ENCODE measurements at places on chromosomes 7 and 10. TPM values are rescaled to one million over a fixed set of nuclear protein-coding genes. Genes with fewer than 3 reads are reported as not detected.

ADRA2A gene
- total RNA-seq, result 0.53 TPM

- H3K4me3 ChIP-seq, result no peak overlapping the region
- DNase-seq, result no peak
- H3K4me1 ChIP-seq, result 0 out of 2 replicates have a peak, but pooled peaks cover 4% of the 10 kb centered on the region
- H3K27ac ChIP-seq, result no peak overlapping the region
- H3K36me3 ChIP-seq, result no peaks in the 10 kb centered on the region
- H3K27me3 ChIP-seq, result no peaks in the 10 kb centered on the region
Observed at GRCh38 chr10:112701211-112701877, 248.7 kb upstream of the TCF7L2 start.

COL13A1 gene
- 74.8 TPM for total RNA-seq

UCN3 gene
- total RNA-seq, result not detected

- H3K27ac ChIP-seq, result no peak overlapping the region
- H3K36me3 ChIP-seq, result no peaks in the 10 kb centered on the region
- DNase-seq, result no peak
Observed at GRCh38 chr10:14697281-14697680, 77.4 kb downstream of the FAM107B start.

- no peak overlapping the region for H3K4me3 ChIP-seq
- no peak for DNase-seq
- no peak overlapping the region for H3K27ac ChIP-seq
- H3K36me3 ChIP-seq, result no peaks in the 10 kb centered on the region
Observed at GRCh38 chr7:26815426-26815825, 49.0 kb downstream of the SKAP2 start.

DNA sequence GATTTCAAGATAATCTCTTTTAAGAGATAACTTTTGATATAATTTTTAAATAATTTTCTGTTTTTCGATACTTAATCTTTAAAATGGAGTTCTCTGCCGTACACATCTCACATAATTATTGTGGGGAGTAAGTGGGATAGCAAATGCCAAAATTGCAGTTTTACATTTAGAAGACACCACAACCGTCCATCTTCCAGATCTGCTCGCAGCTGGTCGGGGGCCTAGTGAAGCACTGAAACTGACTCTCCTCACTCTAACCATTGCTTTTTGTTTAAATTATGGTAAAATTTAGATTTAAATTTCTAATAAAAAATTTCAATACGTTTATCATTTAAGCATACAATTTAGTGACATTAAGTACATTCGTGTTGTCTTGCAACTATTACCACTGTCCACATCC lies 94.2 kb downstream of the PRR15 start:
- H3K27me3 ChIP-seq, result no peaks in the 10 kb centered on the region
- no peak overlapping the region for H3K27ac ChIP-seq
- DNase-seq, result no peak
- H3K4me3 ChIP-seq, result no peak overlapping the region
- H3K36me3 ChIP-seq, result no peaks in the 10 kb centered on the region

DNA sequence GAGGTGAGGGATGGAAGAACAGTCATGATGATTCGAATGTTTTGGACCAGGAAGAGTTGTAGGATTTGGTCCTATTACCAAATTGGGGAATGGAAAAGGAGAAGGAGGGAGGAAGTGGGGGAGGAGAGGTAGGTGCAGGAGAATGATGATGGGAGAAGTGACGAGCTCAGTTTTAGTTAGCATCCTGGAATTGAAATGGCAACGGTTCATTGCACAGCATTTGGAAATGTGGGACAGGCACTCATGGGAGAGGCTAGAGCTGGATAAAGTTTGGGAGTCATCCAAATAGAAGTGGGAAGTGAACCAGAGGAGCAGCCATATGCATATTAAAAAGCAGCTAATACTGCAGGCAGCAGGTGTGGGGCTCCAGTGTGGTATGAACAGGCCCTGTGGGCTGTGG lies 253.6 kb downstream of the SORCS3 start:
- no peaks in the 10 kb centered on the region for H3K4me1 ChIP-seq
- H3K27me3 ChIP-seq, result no peaks in the 10 kb centered on the region
- no peak overlapping the region for H3K27ac ChIP-seq
- no peaks in the 10 kb centered on the region for H3K36me3 ChIP-seq
- H3K4me3 ChIP-seq, result no peak overlapping the region

PNLIP gene
- not detected for total RNA-seq

- no peak overlapping the region for H3K4me3 ChIP-seq
- no peaks in the 10 kb centered on the region for H3K4me1 ChIP-seq
- H3K27ac ChIP-seq, result no peak overlapping the region
- no peak for DNase-seq
- H3K36me3 ChIP-seq, result no peaks in the 10 kb centered on the region
Observed at GRCh38 chr10:44391981-44392380, 7.1 kb upstream of the CXCL12 start.

VGF gene
- total RNA-seq, result not detected

GRCh38 chr7:101927802-101928201 lies 110.4 kb downstream of the CUX1 start:
- no peak overlapping the region for H3K27ac ChIP-seq
- H3K27me3 ChIP-seq, result no peaks in the 10 kb centered on the region
- H3K36me3 ChIP-seq, result peaks cover 20% of the 10 kb centered on the region
- DNase-seq, result no peak
- no peak overlapping the region for H3K4me3 ChIP-seq

DNA sequence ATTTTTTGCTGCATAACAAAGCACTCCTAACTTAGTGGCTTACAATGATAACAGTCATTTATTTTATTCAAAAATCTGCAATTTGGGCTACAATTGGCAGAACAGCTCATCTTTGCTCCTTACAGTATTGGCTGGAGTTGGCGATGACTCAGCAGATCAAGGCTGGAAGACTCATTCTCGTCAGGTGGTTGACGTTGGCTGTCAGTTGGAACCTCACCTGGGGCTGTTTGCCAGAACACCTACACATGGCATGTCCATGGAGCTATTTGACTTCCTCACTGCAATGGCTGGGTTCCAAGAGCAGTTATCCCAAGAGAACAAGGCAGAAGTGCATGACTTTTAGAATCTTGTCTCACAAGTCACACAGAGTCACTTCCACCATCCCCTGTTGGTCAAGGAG lies 75.1 kb downstream of the NOD1 start:
- DNase-seq, result no peak
- H3K4me3 ChIP-seq, result no peak overlapping the region
- no peaks in the 10 kb centered on the region for H3K4me1 ChIP-seq
- H3K36me3 ChIP-seq, result no peaks in the 10 kb centered on the region
- no peak overlapping the region for H3K27ac ChIP-seq

DNA sequence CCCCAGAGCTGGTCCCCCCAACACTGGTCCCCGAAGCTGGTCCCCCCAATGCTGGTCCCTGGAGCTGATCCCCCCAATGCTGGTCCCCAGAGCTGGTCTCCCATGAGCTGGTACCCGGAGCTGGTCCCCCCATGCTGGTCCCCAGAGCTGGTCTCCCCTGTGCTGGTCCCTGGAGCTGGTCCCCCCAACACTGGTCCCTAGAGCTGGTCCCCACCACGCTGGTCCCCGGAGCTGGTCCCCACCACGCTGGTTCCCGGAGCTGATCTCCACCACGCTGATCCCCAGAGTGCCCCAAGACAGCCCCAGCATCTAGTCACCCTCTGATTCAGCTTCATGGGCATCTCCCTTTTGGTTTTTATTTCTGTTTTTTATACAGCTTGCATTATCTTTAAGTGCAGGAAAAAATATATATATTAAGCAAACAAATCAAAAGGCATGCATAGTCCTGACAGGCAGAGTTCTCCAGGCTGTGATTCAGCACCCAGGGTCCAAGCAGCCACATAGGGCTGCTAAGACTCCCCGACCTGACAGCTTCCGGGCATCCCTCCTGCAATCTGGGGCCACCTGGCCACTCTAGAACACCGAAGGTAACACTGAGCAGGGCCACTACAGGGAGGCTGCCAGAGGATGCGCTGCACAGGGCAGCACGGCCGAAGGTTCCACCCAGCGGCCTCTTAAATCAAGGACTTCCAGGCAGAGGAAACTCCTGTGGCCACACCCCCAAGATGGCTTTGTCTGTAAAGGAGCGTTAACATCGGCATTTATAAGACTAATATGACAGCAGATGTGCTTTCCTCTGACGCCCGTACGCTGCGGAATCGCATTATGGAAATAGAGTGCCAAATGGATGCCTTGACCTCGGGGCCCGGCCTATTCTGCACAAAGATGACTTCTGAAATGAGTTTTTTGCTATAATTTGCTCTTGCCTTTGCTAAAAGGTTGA lies 215.0 kb downstream of the PTPRN2 start:
- DNase-seq, result no peak
- H3K4me3 ChIP-seq, result no peak overlapping the region
- H3K27ac ChIP-seq, result no peak overlapping the region
- no peaks in the 10 kb centered on the region for H3K27me3 ChIP-seq
- H3K36me3 ChIP-seq, result no peaks in the 10 kb centered on the region

- peaks cover 55% of the 10 kb centered on the region for H3K27me3 ChIP-seq
- H3K27ac ChIP-seq, result no peak overlapping the region
- H3K4me1 ChIP-seq, result peaks cover 13% of the 10 kb centered on the region
- DNase-seq, result no peak
- no peaks in the 10 kb centered on the region for H3K36me3 ChIP-seq
- peak overlapping the region; percentile 8 for H3K4me3 ChIP-seq
Observed at GRCh38 chr7:124033095-124033806, 384 bp upstream of the TMEM229A start.

DNA sequence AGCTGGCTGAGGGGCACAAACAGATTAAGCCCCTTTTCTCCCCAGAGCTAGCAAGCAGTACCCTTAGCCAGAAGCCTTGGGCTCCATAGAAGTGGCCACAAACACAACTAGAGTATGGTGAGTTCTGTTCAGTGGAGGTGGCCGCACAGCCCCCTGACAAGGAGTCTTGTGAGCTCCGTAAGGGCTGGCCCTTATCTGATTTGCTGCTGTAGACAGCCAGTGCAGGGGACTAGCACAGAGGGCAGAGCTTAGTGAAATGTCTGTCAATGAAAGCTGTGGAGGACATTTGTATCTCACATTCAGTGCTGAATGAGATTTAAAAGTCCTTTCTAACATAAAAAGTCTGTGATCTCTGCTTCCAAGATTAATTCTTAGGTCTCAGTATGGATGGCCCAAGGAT lies 137.3 kb downstream of the AUTS2 start:
- H3K4me3 ChIP-seq, result no peak overlapping the region
- no peak overlapping the region for H3K27ac ChIP-seq
- H3K4me1 ChIP-seq, result no peaks in the 10 kb centered on the region
- no peaks in the 10 kb centered on the region for H3K36me3 ChIP-seq
- no peaks in the 10 kb centered on the region for H3K27me3 ChIP-seq

DNA sequence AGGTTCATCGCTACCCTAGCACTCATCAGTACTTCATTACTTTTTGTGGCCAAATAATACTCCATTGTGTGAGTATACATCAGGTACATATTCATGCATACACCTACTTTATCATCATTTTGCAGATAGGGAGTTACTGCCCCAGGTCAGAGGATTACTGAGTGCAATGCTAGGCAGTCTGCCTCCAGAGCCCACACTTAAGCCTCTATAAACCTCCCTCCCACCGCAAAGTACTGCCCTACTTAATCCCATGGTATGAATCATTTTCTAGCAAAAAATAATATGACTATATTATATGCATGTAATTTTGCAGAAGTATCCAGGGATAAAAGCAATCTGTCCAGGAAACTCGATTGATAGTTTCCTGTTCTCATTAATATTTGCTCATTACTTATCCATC lies 194.3 kb downstream of the GRID1 start:
- no peak overlapping the region for H3K4me3 ChIP-seq
- no peaks in the 10 kb centered on the region for H3K4me1 ChIP-seq
- H3K36me3 ChIP-seq, result no peaks in the 10 kb centered on the region
- H3K27me3 ChIP-seq, result no peaks in the 10 kb centered on the region
- H3K27ac ChIP-seq, result no peak overlapping the region

DNA sequence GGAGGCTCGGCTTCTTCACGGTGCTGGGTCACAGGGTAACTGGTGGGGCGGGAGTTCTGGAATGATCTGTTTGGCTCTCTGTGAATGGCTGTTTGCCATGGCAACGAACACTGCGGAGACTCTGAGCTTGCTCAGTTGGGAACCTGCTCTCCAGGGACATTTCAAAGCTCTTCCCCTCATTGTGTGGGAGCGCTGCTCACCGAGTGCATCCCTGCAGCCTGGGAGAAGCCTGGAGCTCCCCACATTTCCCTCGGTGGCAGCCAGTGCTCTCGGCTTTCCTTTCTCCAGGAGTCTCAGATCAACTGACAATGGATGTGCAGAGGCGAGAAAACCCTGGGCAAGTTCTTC lies 57.6 kb upstream of the CACUL1 start:
- H3K4me1 ChIP-seq, result no peaks in the 10 kb centered on the region
- H3K36me3 ChIP-seq, result no peaks in the 10 kb centered on the region
- no peaks in the 10 kb centered on the region for H3K27me3 ChIP-seq
- no peak overlapping the region for H3K27ac ChIP-seq
- DNase-seq, result no peak

LRRC4 gene
- total RNA-seq, result 0.34 TPM

DNA sequence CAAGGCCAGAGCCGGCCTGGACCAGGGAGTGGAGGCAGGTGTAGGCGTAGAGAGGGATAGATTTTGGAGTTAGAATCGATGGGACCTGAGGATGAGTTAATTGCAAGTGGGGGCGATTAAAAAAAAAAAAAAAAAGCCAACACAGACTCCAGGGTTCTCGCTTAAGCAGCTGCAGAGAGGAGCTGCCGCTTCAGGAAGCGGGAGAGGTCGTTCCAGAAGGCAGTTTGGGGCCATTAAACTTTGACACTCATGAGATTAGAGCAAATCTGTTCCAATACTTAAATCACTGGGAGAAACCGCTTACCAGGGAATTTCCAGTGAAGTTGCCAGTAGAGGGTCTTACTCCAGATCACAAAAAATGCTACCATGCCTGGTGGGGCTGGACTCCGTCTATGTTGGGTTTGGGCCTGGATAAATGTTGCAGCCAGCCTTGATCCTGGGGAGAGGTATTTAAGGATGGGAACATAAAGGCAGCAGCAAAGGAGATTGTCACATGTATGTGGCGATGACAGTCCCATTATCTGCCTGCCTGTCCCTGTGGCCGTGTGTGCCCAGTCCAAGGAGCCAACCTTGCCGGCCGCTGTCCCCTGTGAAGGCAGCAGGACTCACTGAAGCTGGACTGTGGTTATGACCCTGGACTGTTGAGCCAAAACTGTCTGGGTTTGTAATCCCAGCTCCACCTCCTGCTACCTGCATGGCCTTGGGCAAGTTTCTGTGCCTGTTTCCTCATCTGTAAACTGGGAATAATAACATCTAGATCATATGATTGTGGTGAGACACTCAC lies 23.9 kb upstream of the GRID1 start:
- no peak overlapping the region for H3K27ac ChIP-seq
- peaks cover 2% of the 10 kb centered on the region for H3K27me3 ChIP-seq
- H3K36me3 ChIP-seq, result no peaks in the 10 kb centered on the region
- no peak for DNase-seq
- no peak overlapping the region for H3K4me3 ChIP-seq

CDC14C gene
- total RNA-seq, result not detected

Measured in SJSA1 (cell line).